ENCODE measurements at places on chromosomes 1 and 21. TPM values are rescaled to one million over a fixed set of nuclear protein-coding genes. Genes with fewer than 3 reads are reported as not detected.
A peak's percentile ranks its signal among the peaks of the same experiment; 100 is the strongest.

The C8B gene
- 0.20 TPM for total RNA-seq

DNA sequence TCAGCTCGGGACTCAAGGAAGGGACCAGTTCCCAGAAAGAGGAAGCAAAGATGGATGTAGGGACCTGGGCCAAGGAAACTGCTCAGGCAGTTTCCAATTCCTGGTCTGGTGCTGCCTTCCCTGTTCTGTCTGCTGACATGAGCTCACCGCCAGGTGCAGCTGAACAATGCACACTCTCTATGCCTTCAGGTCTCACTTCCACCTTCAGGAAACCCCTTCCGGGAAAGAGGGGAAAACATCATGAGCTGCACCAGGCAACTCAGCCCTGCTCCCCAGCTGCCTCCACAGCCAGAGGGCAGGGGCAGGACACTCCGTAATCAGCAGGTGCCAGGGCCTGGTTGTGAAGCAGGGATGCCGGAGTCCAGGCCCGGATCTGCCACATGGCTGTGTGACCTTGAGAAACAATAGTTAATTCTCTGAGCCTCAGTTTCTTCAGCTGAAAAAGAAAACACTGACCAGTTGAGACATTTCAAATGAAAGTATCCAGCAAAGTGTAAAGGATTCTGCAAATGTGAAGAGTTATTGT is 27.8 kb downstream of the SMIM12 start:
- no peaks in the 10 kb centered on the region for H3K4me1 ChIP-seq
- H3K36me3 ChIP-seq = no peaks in the 10 kb centered on the region
- DNase-seq = no peak
- no peak overlapping the region for H3K4me3 ChIP-seq
- H3K27me3 ChIP-seq = no peaks in the 10 kb centered on the region

- H3K4me1 ChIP-seq = no peaks in the 10 kb centered on the region
- no peaks in the 10 kb centered on the region for H3K36me3 ChIP-seq
- H3K4me3 ChIP-seq = no peak overlapping the region
- no peak overlapping the region for H3K27ac ChIP-seq
- DNase-seq = no peak
- no peaks in the 10 kb centered on the region for H3K27me3 ChIP-seq
Measured at GRCh38 chr1:53001128-53001527, 60.9 kb upstream of the PODN start.

DNA sequence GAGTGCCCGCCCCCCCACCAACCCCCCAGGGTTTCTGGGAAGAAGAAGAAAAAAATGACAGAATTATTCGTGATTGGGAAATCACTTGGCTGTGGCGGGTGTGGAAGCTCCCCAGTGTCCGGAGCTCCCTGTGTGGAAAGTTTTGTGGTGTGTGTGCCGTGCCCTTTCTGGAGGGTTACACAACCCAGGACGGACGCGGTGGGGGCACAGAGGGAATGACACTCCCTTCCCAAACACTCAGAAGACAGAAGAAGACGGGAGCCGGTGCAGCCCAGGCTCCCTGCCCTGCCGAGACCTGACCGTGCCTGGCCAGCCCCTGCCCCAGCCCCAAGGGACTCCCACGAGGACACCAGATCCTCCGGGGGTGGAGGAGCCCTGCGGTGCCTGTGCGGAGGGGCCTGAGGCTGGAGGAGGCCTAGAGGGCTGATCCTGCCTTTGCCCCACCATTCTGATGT is 33.0 kb upstream of the ADARB1 start:
- H3K27me3 ChIP-seq = peaks cover 4% of the 10 kb centered on the region
- H3K36me3 ChIP-seq = no peaks in the 10 kb centered on the region
- H3K4me3 ChIP-seq = no peak overlapping the region
- H3K4me1 ChIP-seq = no peaks in the 10 kb centered on the region

DNA sequence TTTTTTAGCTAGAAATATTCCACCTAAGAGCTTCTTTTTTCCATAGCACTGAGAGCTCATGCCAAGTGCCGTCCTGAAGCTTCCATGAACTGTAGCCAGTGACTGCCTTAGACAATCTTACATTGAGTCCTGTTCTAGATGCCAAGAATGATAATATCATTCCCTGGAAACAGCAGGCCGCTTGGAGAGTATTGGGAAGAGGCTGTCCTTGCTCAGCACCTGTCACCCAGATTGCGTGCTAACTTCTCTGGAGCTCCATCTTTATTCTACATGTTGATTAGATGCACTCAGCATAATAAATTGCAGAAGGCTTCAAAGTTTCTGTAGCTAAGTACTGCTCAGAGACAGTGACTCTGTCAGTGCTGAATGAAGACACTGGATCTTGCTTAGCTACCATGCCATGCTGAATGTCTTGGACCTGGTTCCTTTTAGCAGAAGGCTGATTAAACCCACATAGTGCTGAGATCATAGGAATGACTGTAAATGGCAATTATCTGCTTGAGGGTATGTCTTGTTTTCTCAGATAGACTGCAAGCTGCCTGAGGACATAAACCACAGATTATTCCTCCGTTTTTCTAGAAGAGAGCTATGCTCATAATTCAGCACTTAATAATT is 83.1 kb upstream of the IRF2BP2 start:
- H3K4me3 ChIP-seq = no peak overlapping the region
- no peaks in the 10 kb centered on the region for H3K4me1 ChIP-seq
- H3K27ac ChIP-seq = no peak overlapping the region
- DNase-seq = no peak

DNA sequence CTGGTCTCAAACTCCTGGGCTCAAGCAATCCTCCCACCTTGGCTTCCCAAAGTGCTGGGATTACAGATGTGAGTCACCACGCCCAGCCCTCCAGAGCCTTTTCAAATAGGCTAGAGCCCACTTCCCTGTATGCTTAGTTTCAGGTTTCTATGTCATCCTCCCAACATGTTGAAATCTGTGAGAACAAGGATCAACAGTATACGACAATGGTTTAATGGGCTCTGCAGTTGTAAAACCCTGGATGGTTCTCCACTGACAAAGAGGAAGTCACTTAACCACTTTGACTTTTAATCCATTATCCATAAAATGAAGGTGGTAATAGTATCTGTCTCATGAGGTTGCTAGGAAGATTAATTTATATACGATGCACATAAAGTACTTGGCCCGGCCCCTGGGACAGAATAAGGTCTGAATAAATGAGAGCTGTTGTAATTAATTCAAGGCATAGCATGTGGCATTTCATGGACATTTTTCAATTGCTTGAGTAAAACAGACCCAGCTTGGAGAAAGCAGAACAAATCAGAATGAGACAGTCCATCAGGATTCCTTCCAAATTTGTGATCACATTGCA is 113.9 kb upstream of the ZNF648 start:
- no peak for DNase-seq
- no peak overlapping the region for H3K27ac ChIP-seq
- H3K4me1 ChIP-seq = no peaks in the 10 kb centered on the region
- H3K27me3 ChIP-seq = peaks cover 2% of the 10 kb centered on the region
- H3K4me3 ChIP-seq = no peak overlapping the region

DNA sequence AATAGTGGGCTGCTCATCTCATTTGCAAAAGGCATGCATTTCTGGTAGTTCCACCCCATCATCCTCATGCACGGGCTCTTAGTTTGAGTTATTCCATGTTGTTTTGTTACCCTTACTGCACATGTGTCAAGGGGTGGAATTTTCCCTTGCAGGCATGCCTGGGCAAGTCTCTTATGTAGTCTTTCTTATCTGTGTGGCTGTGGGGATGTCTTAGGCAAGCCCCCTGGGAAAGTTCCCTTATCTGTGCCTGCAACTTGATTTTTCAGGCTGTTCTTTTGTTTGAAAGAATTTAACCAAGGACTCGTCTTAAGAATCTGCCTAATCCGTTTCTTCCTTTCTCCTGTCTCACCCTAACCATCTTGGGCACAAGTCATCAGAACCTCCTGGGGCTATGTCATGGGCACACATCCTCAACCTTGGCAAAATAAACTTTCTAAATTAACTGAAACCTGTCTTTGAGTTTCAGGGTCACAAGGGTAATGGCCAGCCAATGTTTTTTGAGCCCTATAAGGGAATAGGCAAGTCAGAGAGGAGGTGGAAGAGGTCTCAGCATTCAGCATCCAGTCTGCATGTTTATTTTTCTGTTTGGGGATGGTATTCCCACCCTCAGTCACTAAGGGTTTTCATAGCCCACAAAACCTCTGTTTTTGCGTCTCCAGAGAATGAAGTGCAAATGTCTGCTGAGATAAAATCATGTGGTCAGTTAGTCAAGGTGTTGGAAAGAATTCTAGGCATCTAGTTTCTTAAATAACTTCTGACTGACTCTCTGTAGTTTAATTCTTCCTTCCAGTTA is 579.7 kb downstream of the PLA2G4A start:
- no peaks in the 10 kb centered on the region for H3K4me1 ChIP-seq
- H3K27ac ChIP-seq = no peak overlapping the region
- H3K27me3 ChIP-seq = no peaks in the 10 kb centered on the region
- no peak overlapping the region for H3K4me3 ChIP-seq
- no peaks in the 10 kb centered on the region for H3K36me3 ChIP-seq

DNA sequence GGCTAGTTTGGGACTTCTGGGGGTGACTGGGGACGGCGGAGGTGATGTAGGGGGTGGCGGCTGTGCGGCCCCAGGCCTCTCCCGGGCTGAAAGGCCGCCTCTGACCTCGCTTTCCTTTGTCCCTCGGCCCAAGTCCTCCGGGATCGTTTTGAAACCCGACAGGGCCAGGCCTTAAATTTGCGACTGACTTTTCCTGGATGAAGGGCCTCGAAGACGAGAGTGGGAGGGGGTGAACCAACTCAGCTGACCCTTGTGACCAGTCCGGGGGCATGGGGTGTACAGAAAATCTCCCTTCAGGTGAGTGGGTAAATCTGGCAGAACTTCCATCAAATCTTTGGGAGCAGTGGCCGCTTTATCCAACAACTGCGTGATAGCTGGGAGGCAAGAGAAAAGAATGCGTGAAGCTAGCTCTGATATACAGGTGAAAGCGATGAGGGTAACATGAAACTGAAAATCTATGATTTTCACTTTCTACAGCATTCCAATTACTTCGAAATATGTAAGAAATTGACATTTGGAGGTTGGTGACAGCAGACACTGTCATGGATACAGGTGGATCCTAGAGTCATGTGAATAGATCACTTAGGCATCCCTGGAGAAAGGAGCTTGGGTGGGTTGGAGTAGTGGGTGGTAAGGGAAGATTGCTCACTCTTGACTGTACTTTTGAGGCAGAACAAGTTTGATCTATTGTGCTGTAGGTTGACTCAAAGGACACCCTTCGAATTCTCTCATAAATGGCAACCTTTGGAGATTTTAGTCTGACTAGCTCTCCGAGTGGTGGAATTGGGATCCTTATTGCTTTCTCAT is 885 bp downstream of the AHCYL1 start:
- peak overlapping the region; percentile 87 for H3K27ac ChIP-seq
- peaks cover 6% of the 10 kb centered on the region for H3K36me3 ChIP-seq
- peak overlapping the region; percentile 83 for H3K4me3 ChIP-seq

- H3K36me3 ChIP-seq = no peaks in the 10 kb centered on the region
- no peak for DNase-seq
- H3K27me3 ChIP-seq = peaks cover 3% of the 10 kb centered on the region
Measured at GRCh38 chr1:194419721-194420120, 1233.3 kb upstream of the B3GALT2 start.

The CFAP141 gene
- not detected for total RNA-seq

DNA sequence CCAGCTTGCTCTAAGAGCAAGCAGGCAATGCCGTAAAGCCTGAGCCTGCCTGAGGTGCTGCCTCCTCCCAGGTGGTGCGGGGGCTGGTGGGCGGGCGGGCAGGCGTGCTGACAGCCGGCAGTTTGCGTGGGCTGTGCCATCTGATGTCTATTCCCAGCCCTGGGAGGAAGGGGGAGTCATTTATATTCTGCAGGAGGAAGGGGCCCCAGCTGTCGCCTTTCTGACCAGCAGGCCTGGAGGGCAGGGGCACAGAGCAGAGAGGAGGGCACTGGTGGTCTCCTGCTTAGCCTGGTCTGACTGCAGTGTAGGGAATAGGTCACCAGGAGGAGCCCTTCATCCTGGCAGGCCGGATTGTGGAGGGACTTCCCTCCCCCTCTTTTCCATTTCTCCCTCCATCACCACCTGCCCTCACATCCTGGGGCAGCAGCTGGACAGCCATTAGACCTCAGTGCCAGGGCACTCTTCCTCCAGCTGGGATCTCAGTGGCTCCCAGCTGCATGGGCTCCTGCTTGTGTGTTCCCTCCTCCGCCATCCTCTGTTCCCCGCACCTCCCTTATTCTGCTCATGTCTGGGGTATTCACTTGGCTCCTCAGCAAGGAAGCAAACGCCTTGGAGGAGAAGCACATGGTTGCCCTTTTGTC is 4.4 kb downstream of the CYB561D1 start:
- no peak for DNase-seq
- peak overlapping the region; percentile 35 for H3K4me3 ChIP-seq
- H3K36me3 ChIP-seq = peaks cover 38% of the 10 kb centered on the region
- no peaks in the 10 kb centered on the region for H3K27me3 ChIP-seq
- H3K27ac ChIP-seq = peak overlapping the region; percentile 87

DNA sequence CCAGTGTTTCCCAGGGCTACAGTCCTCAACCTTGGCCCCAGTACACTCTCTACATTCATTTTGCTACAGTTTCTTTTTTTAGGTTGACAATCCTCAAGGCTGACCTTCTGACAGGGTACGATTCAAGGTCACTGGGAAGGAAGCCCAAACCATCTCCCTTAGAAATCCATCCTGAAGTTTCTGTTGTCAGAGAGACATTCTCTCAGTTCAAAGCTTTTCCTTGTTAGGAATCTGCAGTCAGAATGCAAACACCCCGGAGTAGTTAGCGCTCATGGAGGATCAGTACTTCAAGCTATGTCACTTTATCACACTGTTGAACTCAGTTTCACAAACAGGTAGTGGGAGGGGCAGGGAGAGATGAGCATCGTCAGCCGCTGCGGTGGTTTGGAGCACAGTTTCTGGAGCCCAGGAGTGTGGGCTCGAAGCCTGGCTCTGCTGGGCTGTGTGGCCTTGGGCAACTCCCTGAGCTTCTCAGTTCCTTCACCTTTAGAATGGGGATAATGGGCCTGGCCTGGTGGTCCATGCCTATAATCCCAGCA is 4.2 kb downstream of the SLC2A5 start:
- no peak overlapping the region for H3K4me3 ChIP-seq
- H3K27ac ChIP-seq = no peak overlapping the region
- DNase-seq = no peak
- no peaks in the 10 kb centered on the region for H3K36me3 ChIP-seq
- H3K27me3 ChIP-seq = no peaks in the 10 kb centered on the region
- no peaks in the 10 kb centered on the region for H3K4me1 ChIP-seq

GRCh38 chr1:94608142-94608851 is 66.7 kb upstream of the F3 start:
- no peak overlapping the region for H3K4me3 ChIP-seq
- no peaks in the 10 kb centered on the region for H3K27me3 ChIP-seq
- no peak for DNase-seq
- H3K27ac ChIP-seq = no peak overlapping the region
- no peaks in the 10 kb centered on the region for H3K36me3 ChIP-seq

The CCDC24 gene
- total RNA-seq = 1.2 TPM

DNA sequence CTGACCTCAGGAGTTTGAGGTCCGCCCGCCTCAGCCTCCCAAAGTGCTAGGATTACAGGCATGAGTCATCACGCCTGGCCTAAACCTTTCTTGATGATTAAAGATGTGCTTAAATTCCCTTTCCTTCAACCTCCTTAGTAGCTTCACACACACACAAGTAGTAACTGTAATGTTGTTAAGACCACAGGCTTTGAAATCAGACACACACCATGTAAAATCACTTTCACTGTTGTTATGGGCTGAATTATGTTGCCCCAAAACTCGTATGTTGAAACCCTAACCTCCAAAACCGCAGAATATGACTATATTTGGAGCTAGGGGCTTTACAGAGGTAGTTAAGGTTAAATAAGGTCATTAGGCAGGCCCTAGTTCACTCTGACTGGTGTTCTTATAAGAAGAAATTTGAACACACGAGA is 180.2 kb downstream of the NR5A2 start:
- no peaks in the 10 kb centered on the region for H3K4me1 ChIP-seq
- no peak overlapping the region for H3K4me3 ChIP-seq
- no peak for DNase-seq

- no peak for DNase-seq
- H3K27me3 ChIP-seq = no peaks in the 10 kb centered on the region
- no peak overlapping the region for H3K4me3 ChIP-seq
- H3K27ac ChIP-seq = no peak overlapping the region
- H3K4me1 ChIP-seq = no peaks in the 10 kb centered on the region
Measured at GRCh38 chr1:214514819-214515383, 36.5 kb downstream of the PTPN14 start.

All from CD4-positive, CD25-positive, alpha-beta regulatory T cell (primary cell).